NCI-H1694 treated with DMSO at 0.1 percent for 48 hours (cell line): ENCODE measurements at places on chromosomes 5 and 9.

GRCh38 chr9:84277646-84278045 is 62.9 kb downstream of the SLC28A3 start:
- DNase-seq = no peak

DNA sequence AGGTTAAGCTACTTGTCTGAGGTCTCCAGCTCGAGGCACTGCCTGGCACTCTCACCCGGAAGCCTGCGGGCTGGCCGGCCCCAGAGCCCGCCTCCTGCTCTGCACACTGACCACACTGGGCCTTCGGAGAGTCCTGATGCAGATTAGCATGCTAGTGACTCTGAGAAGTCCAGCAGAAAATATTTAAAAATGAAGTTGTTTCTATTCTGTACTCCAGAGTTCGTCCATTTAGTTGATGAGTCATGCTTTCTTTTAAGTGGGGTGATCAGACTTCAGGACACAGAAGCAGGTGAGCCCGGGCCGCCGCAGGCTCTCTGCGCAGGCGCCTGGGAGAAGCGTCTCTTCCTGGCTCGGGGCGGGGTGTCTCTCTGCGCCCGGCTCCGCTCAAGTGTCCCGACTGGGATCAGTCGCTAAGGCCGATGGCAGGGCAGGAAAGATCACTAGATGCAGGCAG is 32.5 kb downstream of the FAM240B start:
- no peak for DNase-seq

DNA sequence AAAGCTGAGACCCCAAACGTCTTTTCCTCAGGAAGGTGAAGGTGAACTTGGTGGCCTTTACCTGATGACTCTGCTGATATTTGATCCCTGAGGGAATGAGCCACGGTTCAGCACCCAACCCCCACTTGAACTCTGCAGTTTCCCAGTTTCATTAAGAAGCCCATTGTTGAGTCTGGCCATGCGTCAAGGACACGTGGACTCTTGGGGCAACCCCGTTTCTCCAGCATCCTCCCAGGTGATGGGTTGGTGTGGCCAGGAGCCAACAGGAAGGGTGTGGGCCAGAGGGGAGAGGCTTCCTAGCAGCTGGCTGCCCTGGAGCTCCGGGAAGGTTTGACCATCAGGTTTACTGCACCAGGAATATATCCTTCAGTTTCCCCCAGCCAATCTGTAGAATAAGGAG is 59.5 kb upstream of the GNE start:
- no peak for DNase-seq

- DNase-seq = peak; percentile 26
Observed at GRCh38 chr5:154972476-154973080, 31.7 kb downstream of the MRPL22 start.

- no peak for DNase-seq
Observed at GRCh38 chr5:108548684-108549596, 167.0 kb upstream of the FBXL17 start.

GRCh38 chr9:126860757-126861466 is 473 bp downstream of the ZBTB34 start:
- DNase-seq = no peak

- no peak for DNase-seq
Observed at GRCh38 chr9:37212435-37212834, 92.1 kb downstream of the ZCCHC7 start.

GRCh38 chr5:154228696-154229095 is 38.2 kb downstream of the GALNT10 start:
- DNase-seq = no peak

DNA sequence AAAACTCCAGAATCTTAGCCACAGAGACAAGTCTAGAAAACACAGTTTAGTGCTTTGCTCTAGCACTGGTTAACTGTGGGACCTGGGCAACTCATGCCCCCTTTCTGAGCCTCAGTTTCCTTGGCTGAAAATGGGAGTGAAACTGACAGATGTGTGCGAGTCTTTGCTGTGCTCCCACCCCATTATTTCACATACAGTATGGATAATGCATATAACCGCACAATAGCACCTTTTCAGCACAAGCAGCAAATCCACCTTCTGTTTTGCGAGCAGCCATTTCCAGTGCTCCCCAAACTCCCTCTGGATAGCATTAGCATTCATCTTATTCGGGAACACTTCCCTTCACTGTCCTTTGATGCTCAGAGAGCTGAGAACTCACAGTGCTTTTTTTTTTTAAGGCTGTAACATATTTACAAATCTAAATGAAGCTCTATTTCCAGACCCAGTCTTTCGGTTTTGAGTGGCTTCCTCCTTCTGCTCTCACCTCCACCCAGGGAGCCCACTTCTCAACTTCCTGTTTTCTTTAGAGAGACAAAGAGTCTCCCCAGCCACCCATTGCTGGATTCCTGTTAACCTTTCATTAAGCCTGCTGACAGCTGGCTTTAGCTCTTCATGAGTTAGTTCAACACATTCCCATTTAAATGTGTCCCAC is 49.2 kb downstream of the TIMD4 start:
- no peak for DNase-seq

- no peak for DNase-seq
Observed at GRCh38 chr5:123746683-123747360, 234.8 kb downstream of the CSNK1G3 start.

DNA sequence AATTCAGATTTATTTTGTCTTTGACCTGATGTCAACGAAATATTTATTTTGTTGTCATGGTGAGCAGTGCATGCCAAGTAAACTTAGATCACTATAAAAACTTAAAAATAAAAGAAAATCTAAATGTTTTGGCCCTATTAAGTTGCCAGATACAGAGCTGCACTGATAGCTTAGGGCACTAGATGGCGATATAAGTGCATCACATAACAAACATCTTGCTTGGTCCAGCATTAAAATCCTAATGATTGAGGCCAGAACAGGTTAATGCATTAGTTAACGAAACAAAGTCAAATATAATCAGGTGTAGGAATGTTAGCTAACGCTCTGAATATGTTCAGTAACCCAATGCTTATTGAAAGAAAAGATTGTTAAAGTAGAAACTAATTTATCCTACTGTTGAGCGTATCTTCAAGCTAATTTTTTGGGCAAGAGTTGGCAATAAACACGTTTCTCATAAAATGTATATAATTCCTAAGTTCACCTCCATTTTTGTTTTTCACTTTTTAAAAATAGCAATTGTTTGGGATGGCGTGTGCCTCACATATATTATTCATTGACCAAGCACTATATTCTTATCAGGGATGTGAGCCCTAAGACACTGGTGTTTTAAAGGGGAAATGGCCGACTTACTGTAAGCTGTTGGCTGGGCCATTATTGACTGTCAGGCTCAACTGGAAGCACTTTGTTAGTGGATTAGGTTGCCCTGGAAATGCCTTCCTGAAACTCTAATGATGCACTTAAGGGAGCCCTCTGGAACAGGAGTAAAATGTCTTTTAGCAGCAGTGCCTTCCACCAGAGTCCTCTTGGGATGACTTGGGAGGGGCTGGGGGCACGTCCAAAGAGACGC is 33.3 kb downstream of the KCTD16 start:
- peak; percentile 59 for DNase-seq

DNA sequence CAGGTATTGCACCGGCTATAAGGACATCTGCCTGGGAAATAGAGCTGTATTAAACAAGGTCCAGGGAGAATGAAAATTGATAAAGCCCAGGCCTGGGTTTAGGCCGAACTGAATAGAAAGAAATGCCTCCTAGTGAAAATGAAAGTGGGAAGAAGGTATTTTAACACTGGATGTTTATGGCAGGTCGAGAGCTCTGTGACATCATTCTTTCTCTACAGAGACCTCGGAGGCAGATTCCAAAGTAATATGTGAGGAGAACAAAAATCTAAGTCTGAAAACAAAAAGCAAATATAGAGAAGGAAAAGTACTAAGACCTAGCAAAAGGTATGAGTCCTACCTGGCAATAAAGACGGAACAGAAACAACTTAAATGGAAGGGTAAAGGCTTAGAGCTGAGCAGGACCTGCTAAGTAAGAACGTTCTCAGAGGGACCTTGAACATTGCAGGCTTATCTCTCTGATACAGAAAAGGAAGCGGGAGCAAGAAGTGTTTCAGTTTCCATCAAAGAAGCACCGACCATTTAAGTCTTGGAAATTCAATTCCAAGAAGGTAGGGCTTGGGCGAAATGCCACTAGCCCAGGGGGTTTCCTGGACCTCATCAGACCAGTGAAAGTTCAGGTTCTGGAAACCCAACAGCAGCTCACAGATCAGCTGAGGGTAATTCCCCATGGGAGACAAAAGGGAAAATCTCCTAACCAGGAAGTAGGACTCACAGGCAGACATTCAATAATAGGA is 80.0 kb downstream of the SUSD1 start:
- DNase-seq = no peak

DNA sequence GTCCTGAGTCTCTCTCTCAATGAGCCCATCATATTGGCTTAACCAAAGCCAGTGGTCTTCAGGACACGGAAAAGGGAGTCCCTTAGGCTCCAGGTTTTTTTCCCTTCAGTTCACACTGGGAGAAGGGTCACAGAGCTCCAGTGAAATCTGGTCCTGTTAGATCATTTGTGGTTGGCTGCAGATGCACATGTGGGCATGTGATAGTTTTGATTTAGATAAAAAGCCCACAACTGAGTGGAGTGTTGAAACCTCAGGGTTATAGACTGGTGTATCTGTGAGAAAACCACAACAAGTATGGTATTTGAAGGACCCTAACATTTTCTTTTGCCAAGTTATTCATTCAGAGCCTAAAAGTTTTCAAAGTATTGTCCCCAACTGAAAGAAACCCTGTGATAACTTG is 46.7 kb downstream of the PRLR start:
- DNase-seq = no peak

DNA sequence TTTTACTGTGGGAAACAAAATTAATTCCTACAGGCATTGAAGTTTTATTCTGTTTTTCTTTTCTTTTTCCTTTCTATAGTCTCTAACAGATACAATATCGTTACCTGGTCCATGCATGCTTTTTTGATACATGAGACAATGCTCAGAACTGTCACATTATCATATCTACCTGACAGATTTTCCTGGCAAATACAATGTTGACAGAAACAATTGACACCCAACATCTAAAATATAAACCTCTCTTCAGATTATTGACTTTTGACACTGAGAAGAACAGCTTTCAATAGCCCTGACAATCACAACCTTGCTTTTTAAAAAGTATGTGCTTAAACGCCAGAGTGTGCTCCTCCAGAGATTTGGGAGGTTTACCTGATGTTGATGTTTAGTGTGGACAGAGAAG is 2334.6 kb upstream of the WWC1 start:
- no peak for DNase-seq

DNA sequence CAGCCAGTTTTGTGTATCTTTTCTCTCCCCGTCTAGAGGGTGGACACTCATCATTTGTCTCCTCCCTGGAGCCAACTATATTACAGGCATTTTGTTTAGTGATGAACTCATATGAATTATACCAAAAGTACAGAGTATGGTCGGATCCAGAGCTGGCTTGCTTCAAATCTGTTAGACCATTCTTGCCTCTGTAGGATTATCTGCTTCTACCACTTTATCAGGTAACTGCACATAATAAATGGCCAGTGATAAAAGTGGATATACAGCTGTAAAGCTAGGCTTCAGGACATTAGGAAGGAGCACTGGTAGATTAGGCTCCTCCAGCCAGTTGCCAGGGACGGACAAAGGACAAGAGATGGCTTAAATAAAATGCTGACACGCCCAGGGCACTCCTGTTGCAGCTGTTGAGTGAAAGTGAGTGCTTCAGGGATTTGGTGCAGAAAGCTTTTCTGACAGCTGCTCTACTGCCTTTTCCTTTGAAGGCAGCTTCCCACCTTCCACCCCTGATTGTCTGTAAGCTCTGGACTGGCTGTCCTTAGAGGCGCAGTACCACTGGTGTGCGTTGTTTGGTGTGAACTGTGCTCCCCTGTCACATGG is 259.2 kb downstream of the PDZD2 start:
- no peak for DNase-seq

- DNase-seq = no peak
Observed at GRCh38 chr5:52999344-52999949, 10.3 kb downstream of the ITGA2 start.

- no peak for DNase-seq
Observed at GRCh38 chr9:104675611-104676010, 18.7 kb upstream of the OR13D1 start.

DNA sequence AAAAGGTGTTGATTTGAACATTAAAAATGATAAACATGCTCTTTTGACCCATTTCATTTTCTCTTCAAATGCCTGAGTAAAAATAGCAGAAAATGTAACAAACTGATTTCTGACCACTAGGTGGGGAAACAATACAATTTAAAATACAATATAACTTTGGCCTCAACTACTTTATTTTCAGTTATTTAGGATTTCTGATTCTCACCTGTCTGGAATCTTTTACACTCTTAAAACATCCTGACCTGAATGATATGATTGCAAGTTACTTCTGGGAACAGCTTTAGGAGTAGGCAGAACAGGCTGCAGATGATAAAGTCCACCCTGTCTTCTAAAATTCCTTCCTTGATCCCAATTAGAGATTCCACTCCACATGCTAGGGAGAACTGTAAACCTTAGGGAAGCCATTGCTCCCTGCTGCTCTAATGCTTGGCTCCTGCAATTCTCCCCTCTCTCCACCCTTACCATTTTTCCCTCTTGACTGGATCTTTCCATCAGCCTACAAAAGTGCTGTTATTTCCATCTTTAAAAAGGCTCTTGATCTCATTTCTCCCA is 70.3 kb downstream of the FYB1 start:
- DNase-seq = no peak

- no peak for DNase-seq
Observed at GRCh38 chr9:7285199-7285598, 514.4 kb downstream of the DMAC1 start.

DNA sequence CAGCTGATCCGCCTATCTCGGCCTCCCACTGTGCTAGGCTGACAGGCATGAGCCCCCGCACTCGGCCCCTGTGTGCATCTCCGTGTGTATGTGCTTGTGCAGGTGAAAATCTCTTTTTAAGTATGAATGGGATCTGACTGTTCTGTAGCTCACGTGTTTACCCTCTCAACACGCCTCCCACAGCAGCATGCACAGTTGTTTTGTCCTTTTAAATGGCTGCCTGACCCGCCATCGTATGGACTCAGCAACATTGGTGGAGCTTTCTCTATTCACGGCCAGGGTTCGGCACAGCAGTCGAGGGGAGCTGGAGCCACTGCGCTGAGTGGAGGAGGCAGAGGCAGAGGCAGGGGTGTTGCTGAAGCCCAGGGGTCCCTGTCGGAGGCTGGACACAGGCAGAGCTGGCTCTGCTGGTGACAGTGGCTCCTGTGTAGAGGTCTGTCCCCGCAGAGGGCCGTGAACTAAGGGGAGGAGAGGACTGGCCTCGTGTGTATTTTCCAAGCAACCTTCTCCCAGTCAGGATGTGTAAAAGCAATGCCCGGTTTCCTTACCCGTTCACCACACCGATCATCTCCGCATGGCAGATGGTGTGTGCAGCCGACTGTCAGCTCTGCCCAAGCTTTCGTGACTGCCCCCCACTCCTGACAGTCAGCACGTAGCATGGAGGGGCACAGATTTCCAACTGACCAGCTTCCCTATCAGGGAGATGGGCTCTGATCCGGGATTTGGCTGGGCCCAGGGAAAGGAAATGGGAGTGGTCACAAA is 37.3 kb downstream of the MRPL36 start:
- DNase-seq = no peak
